Dorsolateral prefrontal cortex (tissue), 122 donors: ENCODE measurements at places on chromosomes 7 and 10.

- no peak for DNase-seq
These were observed 3.0 kb upstream of the PLAU start for GRCh38 chr10:73907841-73908517.

DNA sequence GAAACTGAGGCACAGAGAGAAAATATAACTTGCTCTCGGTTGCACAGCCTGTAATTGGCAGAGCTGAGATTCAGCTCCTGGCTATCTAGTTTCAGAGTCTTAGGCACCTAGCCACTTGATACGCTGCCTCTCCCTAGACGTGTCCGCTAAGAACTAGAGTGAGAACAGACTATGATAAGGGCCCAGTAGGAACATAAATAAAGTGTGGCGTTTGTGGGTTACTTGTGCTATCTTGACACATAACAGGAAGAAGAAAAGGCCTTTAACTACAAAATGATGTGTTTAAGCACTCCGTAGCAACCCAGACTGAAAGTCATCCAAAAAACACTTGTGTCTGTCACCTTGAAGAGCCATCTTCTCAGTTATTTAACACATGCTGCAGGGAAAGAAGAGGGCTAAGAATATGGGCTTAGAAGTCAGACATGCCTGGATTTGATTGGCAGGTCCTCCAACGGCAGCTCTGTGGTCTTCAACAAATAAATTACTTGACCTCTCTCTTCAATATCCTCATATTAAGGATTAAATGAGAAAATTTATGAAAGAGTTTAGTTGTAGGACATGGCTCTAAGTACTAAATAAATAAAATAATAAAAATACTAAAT lies 96.2 kb downstream of the SGMS1 start:
- no peak for DNase-seq

- DNase-seq = no peak
These were observed 66.7 kb downstream of the DLG5 start for GRCh38 chr10:77859865-77860282.

DNA sequence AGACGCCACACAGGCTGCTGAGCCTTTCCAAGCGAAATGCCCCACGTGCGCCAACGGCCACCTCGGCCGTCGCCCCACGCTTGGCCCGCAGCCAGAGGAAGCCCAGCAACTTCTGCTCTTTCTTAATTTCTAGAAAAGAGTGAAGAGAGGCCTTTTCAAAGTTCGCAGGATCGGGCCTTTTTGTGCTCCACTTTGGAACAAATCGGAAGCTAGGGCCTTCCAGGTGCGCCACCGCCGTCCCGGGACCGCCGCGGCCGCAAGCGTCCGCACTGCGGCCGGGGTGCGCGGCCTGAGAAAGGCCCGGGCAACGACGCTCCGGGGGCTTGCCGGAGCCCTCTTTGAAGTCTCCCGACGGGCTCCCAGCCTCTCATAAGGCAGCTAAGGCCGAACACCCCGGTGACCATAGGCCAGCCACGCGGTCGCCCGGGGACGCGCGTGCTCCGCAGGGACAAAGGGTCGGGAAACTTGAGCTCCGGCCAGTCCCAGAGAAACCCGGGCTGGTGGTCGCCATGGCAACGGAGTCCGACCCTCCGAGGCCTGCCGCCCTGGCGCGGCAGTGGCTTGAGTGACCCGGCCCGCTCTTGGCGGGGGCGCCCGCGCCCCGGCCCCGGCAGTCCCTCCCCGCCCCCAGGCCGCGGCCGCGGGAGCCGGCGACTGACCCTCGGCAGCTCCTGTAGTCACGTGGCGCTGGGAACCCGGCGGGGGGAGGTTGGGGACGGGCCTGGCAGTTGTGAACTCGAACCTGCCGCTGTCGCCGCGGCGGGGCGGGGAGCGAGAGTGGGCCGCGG lies at the start of gene REPIN1:
Gene REPIN1, plus strand, starts transcription at position 727 of the 788 bp plus-strand sequence. CDS start 890 bp downstream, outside the sequence.
- peak; percentile 81 for DNase-seq

GRCh38 chr7:134827889-134828288 lies 48.5 kb downstream of the CALD1 start:
- no peak for DNase-seq

DNA sequence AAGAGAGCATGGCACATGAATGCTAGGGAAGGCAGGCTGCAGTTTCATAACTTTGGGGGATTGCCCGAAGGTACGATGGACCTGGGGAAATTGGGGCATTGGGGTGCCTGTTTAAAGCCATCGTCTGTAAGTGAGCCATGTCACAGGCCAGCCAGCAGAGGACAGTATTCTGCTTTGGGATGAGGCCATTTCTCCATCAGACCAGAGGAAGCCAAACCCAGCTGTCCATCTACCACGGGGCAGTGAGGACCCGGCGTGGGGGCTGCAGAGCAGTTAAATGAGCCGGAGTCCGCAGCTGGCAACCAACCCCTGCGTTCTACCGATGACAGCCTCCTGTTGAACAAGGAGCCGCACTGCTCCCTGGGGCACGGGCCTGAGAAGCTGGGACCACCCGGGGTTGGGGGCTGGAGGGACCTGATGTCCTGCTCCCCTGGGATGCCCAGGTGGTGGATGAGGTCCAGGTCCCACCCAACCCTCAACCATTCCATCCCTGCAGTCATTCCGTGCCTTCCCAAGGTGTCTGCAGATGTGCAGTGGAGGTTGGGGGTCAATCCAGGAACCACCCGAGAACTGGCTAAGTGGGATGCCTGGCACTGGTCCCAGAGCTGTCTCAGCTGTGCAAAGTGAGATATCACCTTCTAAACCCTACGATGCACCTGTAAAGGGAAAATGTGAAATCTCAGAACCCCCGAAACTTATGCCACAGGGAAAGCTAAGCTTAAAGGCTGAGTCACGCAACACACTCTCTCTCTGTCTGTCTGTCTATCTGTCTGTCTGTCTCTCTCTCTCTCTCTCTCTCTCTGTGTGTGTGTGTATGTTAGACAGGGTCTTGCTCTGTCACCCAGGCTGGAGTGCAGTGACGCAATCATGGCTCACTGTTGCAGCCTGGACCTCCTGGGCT lies 12.1 kb upstream of the RHBDD2 start:
- no peak for DNase-seq

- no peak for DNase-seq
These were observed 77.3 kb downstream of the CTBP2 start for GRCh38 chr10:125082881-125083575.

DNA sequence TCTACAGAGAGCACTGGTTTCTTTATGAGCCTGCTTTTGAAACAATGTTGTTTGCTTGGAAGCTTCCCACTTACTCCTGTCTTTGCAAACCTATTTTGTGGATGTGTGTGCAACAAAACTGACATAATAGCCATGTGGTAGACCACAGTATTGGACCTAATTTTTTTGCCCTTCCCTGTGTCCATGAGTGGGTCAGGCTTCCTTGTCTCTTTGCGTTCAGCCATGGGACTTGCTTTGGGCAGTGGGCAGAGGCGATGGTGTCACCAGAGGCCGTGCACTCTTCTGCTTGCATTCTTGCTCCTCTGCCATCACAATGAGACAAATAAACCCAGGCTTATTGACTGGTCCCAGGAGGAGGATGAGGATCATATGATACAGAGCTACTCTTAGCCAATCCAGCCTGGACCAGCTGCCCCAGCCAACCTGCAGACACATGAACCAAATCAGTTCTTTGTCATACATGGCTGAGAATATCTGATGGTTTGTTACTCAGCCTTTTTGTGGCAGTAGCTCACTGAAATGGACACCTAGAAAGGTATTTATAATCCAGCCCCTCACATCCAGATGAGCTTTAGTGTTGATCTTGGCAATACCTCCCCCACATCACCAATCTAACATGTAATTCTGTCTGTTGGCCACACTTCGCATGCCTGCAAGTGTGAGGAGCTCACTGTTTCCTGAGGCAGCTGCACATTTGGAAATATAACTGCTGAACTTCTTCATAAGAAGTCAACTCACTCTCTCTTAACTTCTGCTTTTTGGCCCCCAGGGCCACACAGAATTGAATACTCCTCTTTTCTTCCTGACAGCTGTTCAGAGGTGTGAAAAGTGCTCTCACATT lies 427.8 kb upstream of the ZMIZ1 start:
- no peak for DNase-seq

DNA sequence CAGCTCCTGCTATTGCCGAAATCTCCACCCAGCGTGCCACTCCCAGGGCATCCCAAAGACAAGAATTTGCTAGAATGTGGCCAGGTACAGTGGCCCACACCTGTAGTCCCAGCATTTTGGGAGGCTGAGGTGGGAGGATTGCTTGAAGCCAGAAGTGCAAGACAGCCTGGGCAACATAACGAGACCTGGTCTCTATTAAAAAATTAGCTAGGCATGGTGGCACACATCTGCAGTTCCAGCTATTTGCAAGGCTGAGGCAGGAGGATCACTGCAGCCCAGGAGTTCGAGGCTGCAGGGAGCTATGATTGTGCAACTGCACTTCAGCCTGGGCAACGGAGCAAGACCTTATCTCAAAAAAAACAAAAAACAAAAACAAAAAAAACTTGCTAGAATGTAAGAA lies 73.3 kb upstream of the LYZL2 start:
- DNase-seq = no peak

GRCh38 chr7:139127648-139128047 lies 18.1 kb upstream of the ZC3HAV1 start:
- DNase-seq = no peak

DNA sequence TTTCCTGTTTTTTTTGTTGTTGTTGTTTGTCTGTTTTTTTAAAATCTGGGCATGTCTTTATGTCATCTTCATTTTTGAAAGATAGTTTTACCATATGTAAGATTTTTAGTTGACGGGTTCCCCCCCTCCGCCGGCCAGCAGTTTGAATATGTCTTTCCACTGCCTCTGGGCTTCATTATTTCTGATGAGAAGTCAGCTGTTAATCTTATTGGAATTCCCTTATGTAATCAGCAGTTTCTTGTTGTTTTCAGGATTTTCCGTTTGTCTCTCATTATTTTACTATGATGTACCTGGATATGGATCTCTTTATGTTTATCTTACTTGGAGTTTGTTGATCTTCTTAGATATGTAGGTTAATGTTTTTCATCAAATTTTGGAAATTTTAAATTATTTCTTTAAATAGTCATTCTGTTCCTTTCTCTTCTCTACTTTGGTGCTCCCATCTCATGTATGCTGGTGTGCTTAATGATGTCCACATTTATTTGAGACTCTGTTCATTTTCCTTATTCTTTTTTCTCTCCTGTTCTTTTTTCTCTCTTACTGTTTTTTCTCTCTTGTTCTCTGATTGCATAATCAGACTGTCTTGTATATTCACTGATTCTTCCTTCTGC lies 9.7 kb downstream of the EXOC6 start:
- DNase-seq = no peak

GRCh38 chr7:28356619-28357018 lies 55.7 kb upstream of the CREB5 start:
- no peak for DNase-seq

- no peak for DNase-seq
These were observed 313.8 kb upstream of the AKR1E2 start for GRCh38 chr10:4512196-4512595.

DNA sequence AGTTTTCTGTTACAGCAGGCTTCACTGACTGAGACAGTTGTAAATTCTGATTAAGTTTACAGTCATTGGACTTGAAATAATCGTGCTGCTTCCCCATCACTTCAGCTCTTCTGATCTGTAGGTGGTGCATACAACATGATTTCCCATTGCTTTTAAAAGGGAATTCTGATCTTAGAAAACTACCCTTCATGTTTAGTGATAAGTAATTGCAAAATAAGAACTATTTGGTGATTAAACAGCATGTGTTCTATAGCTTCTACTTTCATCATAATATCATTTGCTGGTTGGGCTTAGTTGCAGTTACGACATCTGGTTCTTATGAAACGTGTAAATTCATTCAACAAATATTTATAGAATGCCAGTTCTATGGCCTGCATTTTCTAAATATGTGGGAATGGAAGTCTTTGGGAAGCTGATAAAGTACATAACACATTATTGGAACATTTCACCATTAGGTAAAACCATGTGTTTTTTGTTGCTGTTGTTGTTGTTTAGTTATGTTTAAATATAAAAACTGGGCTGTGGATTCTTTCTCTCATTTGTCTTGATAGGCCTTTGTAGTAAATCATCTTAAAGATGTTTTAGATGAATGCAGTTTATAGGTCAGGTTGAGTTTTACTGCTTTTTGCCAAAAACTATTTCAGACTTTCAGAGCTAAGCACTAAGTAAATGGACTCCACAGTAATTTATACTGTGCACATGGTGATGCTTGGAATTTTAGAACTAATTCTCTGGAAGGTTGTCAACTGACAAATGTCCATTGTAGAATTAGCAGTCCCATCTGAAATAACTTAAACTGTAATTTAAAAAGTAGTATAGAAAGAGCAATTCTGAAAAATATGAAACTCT lies 13.1 kb downstream of the GNAI1 start:
- no peak for DNase-seq

- DNase-seq = no peak
These were observed 19.4 kb upstream of the KNDC1 start for GRCh38 chr10:133140417-133141143.

DNA sequence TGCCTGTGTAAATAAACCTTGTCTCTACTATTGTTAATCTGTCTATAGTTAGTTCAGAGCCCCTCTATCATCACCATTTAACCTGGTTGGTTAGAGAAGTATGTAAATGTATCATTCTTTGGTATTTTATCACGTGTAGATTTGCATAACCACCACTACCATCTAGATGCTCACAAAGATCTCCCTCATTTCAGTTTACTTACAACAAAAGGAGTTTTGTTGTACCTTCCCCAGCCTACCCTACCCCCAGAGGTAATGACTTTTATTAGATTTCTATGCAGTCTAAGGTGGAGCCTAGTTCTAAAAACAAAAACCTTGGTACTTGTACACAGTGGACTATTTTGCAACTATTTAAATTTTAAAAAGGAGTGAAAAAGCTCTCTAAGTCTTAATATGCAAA lies 17.5 kb downstream of the ACADSB start:
- DNase-seq = no peak

GRCh38 chr10:83333566-83333965 lies 805.7 kb upstream of the GHITM start:
- no peak for DNase-seq

DNA sequence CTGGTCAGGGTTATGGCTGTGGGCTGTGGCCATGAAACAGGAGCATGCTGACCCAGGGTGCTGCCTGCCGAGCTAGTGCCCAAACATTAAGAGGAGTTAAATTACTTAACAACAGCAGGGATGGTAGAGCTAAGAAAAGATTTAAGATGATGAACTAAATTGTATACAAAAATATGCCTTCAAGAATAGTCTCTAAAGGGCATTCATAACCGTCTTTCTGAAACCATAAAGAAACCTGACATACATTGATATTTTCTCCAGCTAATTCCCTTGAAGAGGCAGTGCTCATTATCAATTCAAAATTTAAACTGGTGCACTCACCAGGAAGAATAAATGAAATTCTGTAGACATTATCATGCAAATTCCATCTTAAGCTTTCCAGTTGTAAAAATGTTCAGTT lies 265.8 kb upstream of the TAC1 start:
- DNase-seq = no peak
